Frontal cortex (tissue), 4 donors: ENCODE measurements at places on chromosomes 6 and 20. TPM values are rescaled to one million over a fixed set of nuclear protein-coding genes. Genes with fewer than 3 reads are reported as not detected.

ANKRD66 gene
- total RNA-seq, result not detected

SLC35F1 gene
- total RNA-seq, result 97.0 TPM

SNX3 gene
- 210 TPM for total RNA-seq

TTK gene
- total RNA-seq, result 5.7 TPM

TFB1M gene
- 12.6 TPM for total RNA-seq

POU5F1 gene
- total RNA-seq, result not detected

THBD gene
- total RNA-seq, result 1.2 TPM

AARS2 gene
- total RNA-seq, result 12.2 TPM

NR2E1 gene
- total RNA-seq, result 6.1 TPM

RHAG gene
- total RNA-seq, result 0.41 TPM

CGAS gene
- 1.2 TPM for total RNA-seq

DNA sequence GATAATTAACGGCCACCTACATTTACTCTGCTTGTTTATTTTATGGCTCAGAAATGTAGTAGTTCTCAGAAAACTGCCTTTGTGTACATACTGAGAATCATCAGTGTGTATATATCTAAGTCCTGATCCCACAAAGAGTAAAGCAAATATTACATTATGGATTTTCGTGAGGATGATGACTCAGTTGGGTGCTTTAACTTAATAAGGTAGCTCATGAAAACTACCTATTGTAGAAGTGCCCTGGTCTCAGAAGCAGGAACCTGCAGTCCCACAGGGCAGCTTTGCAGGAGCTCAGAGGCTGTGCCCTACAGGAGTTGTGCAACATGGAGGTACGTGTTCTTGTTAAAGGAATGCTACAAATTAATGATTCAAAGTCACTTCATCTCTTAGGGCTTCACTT is 108.2 kb downstream of the PLG start:
- DNase-seq, result no peak

GRCh38 chr6:166375013-166375412 is 7.7 kb downstream of the MPC1 start:
- no peak for DNase-seq

GRCh38 chr6:139855671-139856311 is 481.3 kb upstream of the CITED2 start:
- no peak for DNase-seq

GRCh38 chr20:63767886-63768285 is 28.3 kb downstream of the SLC2A4RG start:
- no peak for DNase-seq

DNA sequence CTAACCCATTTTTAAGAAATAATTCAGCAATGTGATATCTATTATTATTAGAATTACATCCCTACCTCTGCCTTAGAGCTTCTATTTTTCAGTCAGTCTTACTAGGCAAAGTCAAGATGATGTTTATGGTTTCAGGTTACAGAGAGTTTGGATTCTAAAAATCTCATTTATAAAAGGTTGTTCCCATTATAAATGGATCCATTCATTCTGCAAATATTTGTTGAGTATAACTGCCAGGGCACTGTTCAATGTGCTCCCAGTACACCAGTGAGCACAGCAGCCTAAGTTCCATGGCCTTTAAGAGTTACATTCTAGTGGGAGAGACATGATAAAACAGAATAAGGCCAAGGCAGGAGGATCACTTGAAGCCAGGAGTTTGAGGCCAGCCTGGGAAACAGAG is 75.9 kb upstream of the EYA4 start:
- DNase-seq, result no peak

DNA sequence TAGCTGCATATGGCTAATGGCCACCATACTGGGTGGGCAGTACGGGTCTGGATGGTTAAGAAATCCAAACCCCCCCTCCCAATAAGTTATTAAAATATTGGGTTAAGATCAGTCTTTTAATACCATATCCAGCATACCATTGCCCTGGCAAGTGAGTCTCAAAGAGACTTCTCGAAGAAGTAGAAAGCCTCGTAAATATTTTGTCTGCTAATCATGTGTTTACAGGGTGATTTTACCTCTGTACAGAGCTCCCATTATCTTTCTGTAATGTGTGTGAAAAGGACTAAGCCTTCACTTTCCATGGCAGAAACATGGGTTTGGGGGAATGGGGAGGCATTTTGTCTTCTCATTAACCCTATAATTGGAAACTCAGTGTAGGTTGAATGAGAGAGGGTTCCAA is 174.7 kb upstream of the LAMP5 start:
- DNase-seq, result no peak

GRCh38 chr6:125944434-125944816 is 12.1 kb upstream of the HINT3 start:
- DNase-seq, result peak; percentile 21

DNA sequence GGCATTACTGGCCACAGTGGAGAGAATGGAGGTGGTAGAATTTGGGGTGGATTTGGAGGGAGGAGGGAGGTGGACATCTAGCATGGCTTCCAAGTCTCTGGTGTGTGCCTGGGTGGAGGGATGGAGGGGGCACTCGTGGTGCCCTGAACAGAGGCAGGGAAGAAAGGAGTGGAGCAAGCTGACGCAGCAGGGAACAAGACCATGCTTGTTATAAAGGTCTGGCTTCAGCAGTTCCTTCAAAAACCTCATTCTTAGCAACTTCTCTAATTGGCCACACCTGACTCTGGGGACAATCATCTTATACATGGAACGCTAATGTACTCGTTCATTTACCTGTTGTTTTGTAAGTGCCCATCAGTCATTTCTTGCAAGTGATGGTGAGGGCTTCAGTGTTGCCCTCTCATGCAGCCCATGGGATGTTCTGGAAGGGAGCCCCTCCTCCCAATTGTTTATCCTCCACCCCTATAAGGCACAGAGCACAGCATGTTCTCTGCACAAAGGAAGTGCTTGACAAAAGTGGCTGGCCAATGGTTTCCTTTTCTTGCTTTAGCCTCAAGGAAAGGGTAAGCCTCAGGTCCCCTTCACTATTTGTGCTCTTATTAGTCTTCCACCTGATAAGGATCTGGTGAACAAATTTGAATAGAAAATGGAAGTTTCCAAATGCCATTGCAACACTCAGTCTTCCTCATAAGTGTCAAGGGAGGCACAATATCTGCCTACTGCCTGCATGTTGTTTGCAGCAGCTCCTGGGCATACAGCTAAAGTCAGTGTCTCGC is 39.3 kb downstream of the GFOD1 start:
- no peak for DNase-seq

- DNase-seq, result peak; percentile 22
These were observed 39.3 kb downstream of the DTNBP1 start for GRCh38 chr6:15623276-15624116.

- DNase-seq, result no peak
These were observed 23.8 kb upstream of the FAM50B start for GRCh38 chr6:3825331-3825831.

DNA sequence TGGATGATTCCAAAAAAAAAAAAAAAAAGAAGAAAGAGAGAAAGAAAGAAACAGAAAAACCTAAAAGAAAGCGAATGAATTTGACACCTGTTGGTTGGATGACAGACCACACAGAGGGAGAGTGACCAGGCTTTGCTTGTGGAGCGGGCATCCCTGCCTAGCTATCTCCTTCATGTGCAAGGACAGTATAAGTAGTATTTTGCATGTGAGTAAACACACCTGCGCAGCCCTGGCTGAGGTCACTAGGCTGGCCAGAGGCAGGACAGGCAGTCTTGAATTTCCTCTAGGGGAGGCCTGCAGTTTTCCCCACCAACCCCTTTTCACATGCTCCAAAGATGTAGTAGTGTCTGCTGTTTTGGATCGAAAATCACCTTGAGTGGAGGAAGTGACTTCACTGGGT is 126.4 kb downstream of the CCDC170 start:
- DNase-seq, result no peak

GRCh38 chr20:13613917-13614316 is 24.8 kb downstream of the TASP1 start:
- no peak for DNase-seq

DNA sequence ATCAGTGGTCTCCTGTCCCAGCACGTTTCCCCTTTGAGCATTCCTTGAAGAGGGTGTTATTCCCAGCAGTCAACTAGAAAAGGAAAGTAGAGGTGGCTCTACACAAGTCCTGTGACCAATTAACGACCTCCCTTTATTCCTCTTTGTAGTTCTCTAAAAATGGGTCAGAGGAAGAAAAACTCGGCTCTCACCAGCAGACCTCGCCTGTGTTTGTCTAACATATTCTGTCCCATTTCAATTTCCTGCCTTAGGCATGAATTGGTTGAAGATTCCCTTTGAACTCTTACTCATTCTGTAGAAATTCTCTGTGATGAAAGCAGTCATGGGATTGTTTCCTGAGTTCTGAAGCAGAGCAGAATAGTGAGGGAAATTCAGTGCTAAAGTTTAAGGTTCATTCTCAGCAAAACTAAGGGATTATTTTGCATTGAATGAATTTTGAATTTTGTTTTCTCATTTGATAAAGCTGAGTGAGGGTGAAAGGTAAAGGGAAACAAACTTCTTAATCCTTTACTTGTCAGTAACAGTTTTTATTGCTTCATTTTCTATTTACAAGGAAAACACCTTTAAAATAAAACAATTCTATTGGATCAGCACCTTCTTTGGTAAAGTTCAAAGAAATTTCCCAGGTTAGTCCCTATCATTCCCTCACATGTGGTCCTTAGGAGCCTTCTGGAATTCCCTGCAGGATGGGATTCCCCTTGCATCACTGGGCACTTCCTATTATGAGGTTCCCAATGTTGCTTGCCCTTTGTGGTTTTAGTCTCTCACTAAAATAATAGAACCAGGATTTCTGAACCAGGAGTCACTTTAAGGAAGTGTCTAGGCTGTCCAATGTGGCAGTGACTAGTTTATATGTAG is 105.8 kb downstream of the SLX4IP start:
- DNase-seq, result no peak

DNA sequence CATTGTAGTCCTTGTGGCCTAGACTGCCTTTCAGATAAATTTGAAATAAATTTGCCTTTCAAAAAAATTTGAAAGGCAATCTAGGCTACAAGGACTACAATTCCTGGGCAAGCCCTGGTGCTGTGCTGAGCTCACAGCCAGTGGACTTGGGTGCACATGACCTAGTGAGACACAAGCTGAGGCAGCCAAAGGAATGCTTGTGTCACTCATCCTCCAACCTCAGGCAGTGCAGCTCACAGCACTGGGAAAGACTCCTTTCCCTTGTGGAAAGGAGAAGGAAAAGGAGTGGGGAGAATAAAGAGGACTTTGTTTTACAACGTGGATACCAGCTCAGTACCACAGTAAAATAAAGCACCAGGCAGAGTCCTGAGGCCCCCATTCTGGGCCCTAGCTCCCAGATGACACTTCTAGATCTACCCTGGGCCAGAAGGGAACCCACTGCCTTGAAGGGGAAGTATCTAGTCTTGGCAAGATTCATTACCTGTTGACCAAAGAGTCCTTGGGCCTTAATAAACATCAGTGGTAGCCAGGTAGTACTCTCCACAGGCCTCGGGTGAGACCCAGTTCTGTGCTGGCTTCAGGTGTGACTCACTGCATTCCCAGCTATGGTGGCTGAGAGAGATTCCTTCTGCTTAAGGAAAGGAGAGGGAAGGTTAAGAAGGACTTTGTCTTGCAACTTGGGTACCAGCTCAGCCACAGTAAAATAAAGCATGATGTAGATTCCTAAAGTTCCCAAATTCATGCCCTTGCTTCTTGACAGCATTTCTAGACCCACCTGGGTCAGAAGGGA is 659.7 kb upstream of the FLRT3 start:
- no peak for DNase-seq

GRCh38 chr20:40326784-40327183 is 362.3 kb downstream of the MAFB start:
- no peak for DNase-seq

DNA sequence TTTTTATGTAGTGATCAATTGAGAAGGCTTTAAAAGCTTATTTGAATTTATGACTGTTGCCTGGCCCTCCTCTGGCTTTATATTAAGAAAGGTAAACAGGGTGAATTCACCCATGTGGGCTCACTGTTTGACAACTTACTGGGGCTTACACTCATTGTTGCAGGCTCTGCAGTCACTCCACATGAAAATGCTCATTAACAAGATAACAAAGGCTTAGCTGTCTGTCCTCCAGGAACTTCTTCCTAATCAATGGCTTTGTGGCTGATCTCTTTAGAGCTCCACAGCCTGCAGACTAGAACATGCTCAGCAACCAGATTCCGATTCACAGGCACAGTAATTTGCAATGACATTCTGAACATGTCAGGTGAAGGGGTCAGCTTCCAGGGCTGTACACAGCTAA is 323.2 kb upstream of the MAN1A1 start:
- no peak for DNase-seq
